ENCODE measurements at places on chromosomes 3 and 15. TPM values are rescaled to one million over a fixed set of nuclear protein-coding genes. Genes with fewer than 3 reads are reported as not detected.

Gene ATP10A
- not detected for total RNA-seq

Gene MCF2L2
- total RNA-seq, result 0.26 TPM

Gene MYL3
- not detected for total RNA-seq

Gene COL6A5
- 0.32 TPM for total RNA-seq

Gene RHCG
- 1.2 TPM for total RNA-seq

Gene CIDEC
- not detected for total RNA-seq

Gene DMXL2
- 23.7 TPM for total RNA-seq

Gene TNFSF10
- total RNA-seq, result not detected

Gene TUSC7
- not detected for total RNA-seq

Gene TRIM42
- total RNA-seq, result not detected

DNA sequence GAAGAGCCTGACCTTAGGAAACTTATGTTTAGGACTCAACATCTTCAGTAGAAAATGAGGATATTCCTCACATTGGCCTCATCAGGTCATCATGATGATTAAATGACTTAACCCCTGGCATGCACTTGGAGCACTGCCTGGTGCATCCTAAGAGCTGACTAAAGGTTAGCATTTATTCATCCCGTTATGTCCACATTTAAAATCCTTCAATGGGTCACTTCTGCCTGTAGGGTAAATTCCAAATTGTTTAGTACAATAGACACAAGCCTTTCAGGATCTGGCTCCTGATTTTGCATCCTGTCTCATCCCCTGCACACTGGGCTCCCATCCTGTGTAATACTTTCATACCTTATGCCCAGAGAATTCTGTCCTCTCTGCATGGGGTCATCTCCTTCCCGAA is 195.2 kb upstream of the MCTP2 start:
- H3K4me3 ChIP-seq, result no peak overlapping the region
- H3K27me3 ChIP-seq, result no peaks in the 10 kb centered on the region
- no peak for DNase-seq

DNA sequence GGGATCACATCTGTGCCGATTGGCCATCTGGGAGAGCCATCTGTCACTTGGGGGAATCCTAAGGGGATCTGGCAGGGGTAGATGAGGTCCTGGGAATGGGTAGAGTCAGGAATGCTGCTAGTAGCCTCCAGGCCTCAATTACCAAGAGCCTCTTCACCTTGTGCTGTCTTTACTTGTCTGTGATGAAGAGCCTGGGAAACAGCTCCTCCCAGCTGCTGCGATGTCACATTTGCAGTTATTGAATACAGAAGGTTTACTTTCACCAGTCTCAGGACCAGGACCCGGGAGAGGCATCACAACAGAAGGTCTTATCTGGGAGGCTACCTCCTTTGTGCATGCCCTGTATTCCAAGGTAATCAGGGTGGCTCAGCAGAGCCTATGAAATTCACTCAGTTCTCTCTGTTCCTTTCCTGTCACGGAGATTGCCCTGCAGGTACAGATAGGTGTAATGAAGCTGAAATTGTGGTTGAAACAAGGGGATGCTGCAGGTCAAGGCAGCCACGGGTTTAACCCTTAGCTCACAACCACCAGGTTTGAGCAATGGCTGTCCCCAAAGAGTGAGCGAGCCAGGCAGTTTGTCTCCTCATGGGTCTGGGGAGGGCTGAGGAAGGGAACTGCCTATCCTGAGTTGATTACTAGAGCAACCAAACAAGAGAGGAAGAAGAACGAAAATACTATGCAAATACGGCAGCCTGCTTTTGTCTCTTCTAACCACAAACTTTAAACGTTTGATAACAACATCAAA is 298.9 kb upstream of the RORA start:
- H3K27ac ChIP-seq, result no peak overlapping the region
- no peaks in the 10 kb centered on the region for H3K27me3 ChIP-seq
- H3K4me1 ChIP-seq, result no peaks in the 10 kb centered on the region
- no peak overlapping the region for H3K4me3 ChIP-seq
- H3K36me3 ChIP-seq, result no peaks in the 10 kb centered on the region

GRCh38 chr3:16516695-16517481 is 3.4 kb upstream of the RFTN1 start:
- peaks cover 53% of the 10 kb centered on the region for H3K27me3 ChIP-seq
- H3K27ac ChIP-seq, result no peak overlapping the region
- H3K4me1 ChIP-seq, result peaks cover 13% of the 10 kb centered on the region
- no peak overlapping the region for H3K4me3 ChIP-seq
- peak; percentile 39 for DNase-seq
- no peaks in the 10 kb centered on the region for H3K36me3 ChIP-seq

- DNase-seq, result no peak
- H3K27me3 ChIP-seq, result no peaks in the 10 kb centered on the region
- no peak overlapping the region for H3K4me3 ChIP-seq
- no peaks in the 10 kb centered on the region for H3K4me1 ChIP-seq
Observed at GRCh38 chr3:115113367-115113766, 33.7 kb downstream of the ZBTB20 start.

DNA sequence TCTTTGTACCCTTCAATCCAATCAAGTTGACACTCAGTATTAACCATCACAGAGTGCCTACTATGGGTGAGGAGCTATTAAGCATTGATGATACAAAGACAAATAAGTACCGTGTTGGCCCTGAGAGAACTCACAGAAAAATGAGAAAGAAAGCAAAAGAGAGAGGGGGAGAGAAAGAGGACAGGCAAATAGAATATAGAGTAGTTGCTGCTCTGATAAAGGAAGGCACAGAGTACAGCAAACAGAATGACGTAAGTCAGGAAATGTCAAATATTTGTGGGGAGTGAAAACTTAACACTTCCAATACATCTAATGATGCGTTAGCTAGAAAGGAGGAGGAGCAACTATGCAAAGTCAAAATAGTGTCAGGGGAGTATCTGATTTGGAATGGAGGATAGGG is 320.6 kb upstream of the KCNH8 start:
- H3K27ac ChIP-seq, result no peak overlapping the region
- H3K4me3 ChIP-seq, result no peak overlapping the region
- no peaks in the 10 kb centered on the region for H3K4me1 ChIP-seq
- no peak for DNase-seq
- no peaks in the 10 kb centered on the region for H3K27me3 ChIP-seq

- no peak for DNase-seq
- no peaks in the 10 kb centered on the region for H3K27me3 ChIP-seq
- no peaks in the 10 kb centered on the region for H3K36me3 ChIP-seq
- H3K4me3 ChIP-seq, result no peak overlapping the region
Observed at GRCh38 chr15:73732930-73733329, 20.2 kb downstream of the INSYN1 start.

DNA sequence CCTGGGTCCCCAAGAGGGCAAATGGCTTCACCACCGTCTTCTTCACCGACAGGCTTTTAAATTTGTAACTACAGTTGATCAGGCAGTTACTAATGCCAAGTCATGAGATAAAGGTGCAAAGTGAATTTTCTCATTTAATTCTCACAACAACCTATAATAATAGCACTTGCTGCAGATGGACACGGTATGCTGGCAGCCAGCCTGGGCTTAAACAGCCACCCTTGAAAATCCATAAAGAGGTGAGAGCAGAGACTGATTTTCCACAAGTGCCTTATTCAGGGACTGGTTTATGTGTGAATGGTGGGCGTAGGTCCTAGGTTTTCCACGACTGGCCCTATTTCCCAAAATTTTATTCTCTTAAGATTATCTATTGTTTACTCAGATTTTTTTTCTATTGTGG is 117.8 kb downstream of the RAB11A start:
- H3K4me3 ChIP-seq, result no peak overlapping the region
- H3K27me3 ChIP-seq, result peaks cover 47% of the 10 kb centered on the region
- H3K27ac ChIP-seq, result no peak overlapping the region
- no peak for DNase-seq
- H3K4me1 ChIP-seq, result no peaks in the 10 kb centered on the region

GRCh38 chr3:194843556-194843955 is 157.9 kb downstream of the FAM43A start:
- no peak overlapping the region for H3K4me3 ChIP-seq
- no peaks in the 10 kb centered on the region for H3K4me1 ChIP-seq
- no peak for DNase-seq

- no peaks in the 10 kb centered on the region for H3K36me3 ChIP-seq
- no peaks in the 10 kb centered on the region for H3K27me3 ChIP-seq
- no peak overlapping the region for H3K4me3 ChIP-seq
- no peaks in the 10 kb centered on the region for H3K4me1 ChIP-seq
Observed at GRCh38 chr15:65819563-65819960, 27.5 kb upstream of the DENND4A start.

DNA sequence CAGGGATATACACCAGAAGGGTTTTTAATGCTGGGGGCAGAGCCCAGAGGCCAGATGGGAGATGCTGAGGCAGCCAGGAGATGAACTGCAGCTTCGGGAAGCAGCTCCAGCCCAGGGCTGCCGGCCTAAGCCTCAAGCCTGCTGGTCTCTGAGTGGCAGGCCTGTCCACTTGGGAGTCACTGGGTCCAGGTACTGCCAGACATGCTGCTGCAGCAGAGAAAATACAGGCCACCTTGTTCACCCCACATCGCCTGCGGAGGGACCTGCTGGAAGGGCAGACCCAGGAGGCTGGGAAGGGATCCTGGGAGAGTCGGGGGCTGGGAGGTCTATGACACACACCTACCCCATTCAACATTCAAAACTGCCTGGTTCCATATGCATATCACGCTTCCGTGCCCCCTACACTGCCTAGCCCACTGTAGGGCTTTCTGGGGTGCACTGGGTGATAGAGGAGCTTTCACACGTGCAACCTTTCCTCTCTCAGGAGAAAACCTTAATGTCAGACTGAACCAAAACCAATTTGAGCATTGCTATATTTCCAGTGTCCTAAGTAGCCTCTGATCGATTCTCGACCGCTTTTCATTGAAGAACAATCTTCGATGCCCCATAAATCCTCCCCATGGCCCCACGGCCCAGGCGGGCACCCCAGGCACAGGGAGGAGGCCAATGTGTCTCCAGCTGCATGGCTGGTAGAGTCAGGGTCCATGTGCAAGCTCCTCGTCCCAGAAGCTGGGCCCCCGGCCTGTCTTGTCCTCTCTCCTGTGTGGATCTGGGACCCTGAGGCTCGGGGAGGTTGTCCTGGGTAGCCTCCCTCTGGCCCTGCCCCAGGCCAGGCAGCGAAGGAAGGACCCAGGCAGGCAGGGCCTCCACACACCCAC is 147.4 kb downstream of the ATP10A start:
- no peaks in the 10 kb centered on the region for H3K36me3 ChIP-seq
- no peaks in the 10 kb centered on the region for H3K27me3 ChIP-seq
- H3K4me1 ChIP-seq, result no peaks in the 10 kb centered on the region
- DNase-seq, result no peak
- H3K27ac ChIP-seq, result no peak overlapping the region
- H3K4me3 ChIP-seq, result no peak overlapping the region

GRCh38 chr3:9351709-9352126 is 11.1 kb upstream of the THUMPD3 start:
- H3K36me3 ChIP-seq, result no peaks in the 10 kb centered on the region
- no peak overlapping the region for H3K4me3 ChIP-seq

- no peaks in the 10 kb centered on the region for H3K36me3 ChIP-seq
- no peak for DNase-seq
- H3K27me3 ChIP-seq, result peaks cover 3% of the 10 kb centered on the region
- no peak overlapping the region for H3K4me3 ChIP-seq
- H3K27ac ChIP-seq, result no peak overlapping the region
Observed at GRCh38 chr15:98433346-98433745, 215.0 kb upstream of the IGF1R start.

GRCh38 chr3:147554332-147554731 is 145.2 kb downstream of the ZIC1 start:
- H3K36me3 ChIP-seq, result no peaks in the 10 kb centered on the region
- no peak overlapping the region for H3K4me3 ChIP-seq
- no peaks in the 10 kb centered on the region for H3K27me3 ChIP-seq
- no peak overlapping the region for H3K27ac ChIP-seq

GRCh38 chr15:20344601-20345400 is 196.8 kb downstream of the GOLGA6L6 start:
- H3K36me3 ChIP-seq, result no peaks in the 10 kb centered on the region
- no peaks in the 10 kb centered on the region for H3K4me1 ChIP-seq
- no peaks in the 10 kb centered on the region for H3K27me3 ChIP-seq
- DNase-seq, result no peak
- no peak overlapping the region for H3K27ac ChIP-seq

DNA sequence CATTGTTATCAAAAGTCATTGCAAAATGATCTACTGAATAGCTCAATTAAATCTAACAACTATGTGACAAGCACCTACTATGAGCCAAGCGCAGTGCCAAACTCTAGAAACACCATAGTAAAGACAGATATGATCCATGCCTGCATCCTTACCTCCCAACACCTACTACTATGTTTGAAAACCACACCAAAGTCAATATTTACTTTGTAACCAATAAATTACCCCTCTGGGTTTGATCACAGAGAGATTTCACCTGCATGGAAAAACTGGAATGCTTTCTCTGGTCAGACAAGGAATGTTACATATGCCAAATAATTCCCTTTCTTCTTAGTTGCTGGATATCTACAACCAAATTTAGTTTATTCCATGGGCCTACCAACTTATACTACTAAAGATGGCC is 422.2 kb downstream of the FHIT start:
- no peak overlapping the region for H3K4me3 ChIP-seq
- H3K36me3 ChIP-seq, result no peaks in the 10 kb centered on the region
- no peaks in the 10 kb centered on the region for H3K4me1 ChIP-seq
- H3K27me3 ChIP-seq, result no peaks in the 10 kb centered on the region

DNA sequence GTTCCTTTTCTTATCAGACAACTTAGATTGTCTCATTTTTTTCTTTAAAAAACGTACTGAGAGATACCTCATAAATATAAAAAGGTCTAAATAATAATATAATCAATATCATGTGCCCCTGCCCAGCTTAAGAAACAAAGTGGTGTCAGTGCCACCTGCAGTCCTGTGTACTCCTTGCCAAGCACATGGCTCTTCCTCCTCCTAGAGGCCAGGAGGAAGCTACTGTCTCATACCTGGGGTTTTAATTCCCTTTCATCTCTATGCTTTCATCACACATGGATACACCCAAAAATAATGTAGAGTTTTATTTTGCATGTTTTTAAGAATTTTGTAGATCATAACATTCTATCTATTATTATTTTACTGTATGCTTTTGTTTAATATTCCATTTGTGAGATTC is 98.6 kb upstream of the C15orf61 start:
- H3K4me3 ChIP-seq, result no peak overlapping the region
- H3K36me3 ChIP-seq, result no peaks in the 10 kb centered on the region
- no peaks in the 10 kb centered on the region for H3K27me3 ChIP-seq
- no peak for DNase-seq

DNA sequence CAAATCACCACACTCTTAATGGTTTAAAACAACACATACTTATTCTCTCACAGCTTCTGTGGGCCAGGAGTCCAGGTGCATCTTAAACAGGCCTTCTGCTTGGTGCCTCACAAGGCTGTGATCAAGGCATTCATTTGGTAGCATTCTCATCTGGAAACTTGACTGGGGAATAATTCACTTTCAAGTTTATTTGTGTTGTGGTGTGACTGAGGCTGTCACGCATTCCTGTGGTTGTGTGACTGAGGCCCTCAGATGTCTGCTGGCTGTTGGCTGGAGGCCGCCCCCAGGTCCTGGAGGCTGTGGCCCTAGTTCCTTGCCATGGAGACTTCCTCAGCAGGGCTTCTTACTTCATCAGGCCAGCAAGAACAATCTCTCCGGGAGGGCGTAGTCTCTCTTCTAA is 16.9 kb upstream of the FAM3D start:
- no peaks in the 10 kb centered on the region for H3K4me1 ChIP-seq
- H3K27ac ChIP-seq, result no peak overlapping the region
- no peak for DNase-seq
- H3K4me3 ChIP-seq, result no peak overlapping the region
- H3K36me3 ChIP-seq, result no peaks in the 10 kb centered on the region

- H3K27ac ChIP-seq, result no peak overlapping the region
- no peak overlapping the region for H3K4me3 ChIP-seq
- H3K27me3 ChIP-seq, result no peaks in the 10 kb centered on the region
- DNase-seq, result no peak
- H3K36me3 ChIP-seq, result no peaks in the 10 kb centered on the region
- H3K4me1 ChIP-seq, result peaks cover 6% of the 10 kb centered on the region
Observed at GRCh38 chr3:127394984-127395662, 107.3 kb upstream of the PRR20G start.

- H3K27me3 ChIP-seq, result no peaks in the 10 kb centered on the region
- no peaks in the 10 kb centered on the region for H3K4me1 ChIP-seq
- no peak overlapping the region for H3K4me3 ChIP-seq
Observed at GRCh38 chr3:48811524-48811923, 36.1 kb downstream of the PRKAR2A start.

Data from A673 (cell line).